ENCODE measurements at places on chromosomes 16 and 17. TPM values are rescaled to one million over a fixed set of nuclear protein-coding genes. Genes with fewer than 3 reads are reported as not detected.

Gene HSD11B2
- under 0.01 TPM for total RNA-seq

Gene ENPP7
- not detected for total RNA-seq

Gene PCYT2
- total RNA-seq = 48.7 TPM

Gene RCVRN
- not detected for total RNA-seq

Gene CRYM
- total RNA-seq = 0.14 TPM

Gene MYH1
- total RNA-seq = not detected

Gene PIK3R5
- not detected for total RNA-seq

Gene IGF2BP1
- total RNA-seq = 30.6 TPM

Gene GPR179
- not detected for total RNA-seq

Gene TSPAN10
- 12.0 TPM for total RNA-seq

Gene LLGL2
- 0.57 TPM for total RNA-seq

Gene SLC5A10
- not detected for total RNA-seq

Gene KRT34
- total RNA-seq = 4.7 TPM

Gene ALDH3A1
- total RNA-seq = not detected

Gene ASPSCR1
- total RNA-seq = 38.1 TPM

Gene KCNG4
- not detected for total RNA-seq

Gene ZNF385C
- total RNA-seq = not detected

Gene MYH3
- 0.86 TPM for total RNA-seq

Gene RNF222
- not detected for total RNA-seq

Gene DERL2
- total RNA-seq = 53.2 TPM

Gene GDPD3
- 1.7 TPM for total RNA-seq

Gene CDH5
- total RNA-seq = not detected
